ENCODE measurements at places on chromosomes 4 and X.

DNA sequence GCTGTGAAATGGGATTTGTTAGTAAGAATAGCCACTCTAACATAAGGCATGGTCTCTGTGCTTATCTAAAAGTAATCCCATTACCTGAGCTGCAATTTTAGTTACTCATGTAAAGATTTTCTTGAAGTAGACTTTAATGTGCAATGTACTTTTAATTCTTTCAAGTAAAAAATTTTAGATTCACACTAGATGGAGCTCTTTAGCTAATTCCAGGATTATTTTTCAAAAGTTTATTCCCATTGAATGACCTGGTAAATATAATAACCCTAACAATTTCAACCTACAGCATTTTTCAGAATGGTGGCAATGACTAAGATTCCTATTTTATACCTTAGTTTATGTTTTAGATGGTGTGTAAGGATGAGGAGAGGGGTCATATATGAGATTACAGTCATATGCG is 18.1 kb downstream of the USP38 start:
- DNase-seq, result no peak

DNA sequence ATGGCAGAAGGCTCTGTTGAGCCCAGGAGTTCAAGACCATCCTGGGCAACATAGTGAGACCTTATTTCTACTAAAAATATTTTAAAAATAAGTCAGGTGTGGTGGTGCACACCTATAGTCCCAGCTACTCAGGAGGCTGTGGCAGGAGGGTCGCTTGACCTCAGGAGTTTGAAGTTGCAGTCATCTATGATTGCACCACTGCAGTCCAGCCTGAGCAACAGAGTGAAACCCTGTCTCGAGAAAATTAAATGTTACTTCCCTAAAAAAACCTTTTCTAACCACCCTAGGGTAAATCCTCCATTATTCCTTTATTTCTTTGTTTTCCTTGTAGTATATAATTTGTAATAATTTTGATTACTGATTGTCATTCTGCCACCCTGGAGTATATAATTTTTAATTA is 7.9 kb downstream of the FAM200B start:
- no peak for DNase-seq

- no peak for DNase-seq
Measured at GRCh38 chr4:112813790-112814189, 176.8 kb downstream of the LARP7 start.

- DNase-seq, result no peak
Measured at GRCh38 chr4:26490111-26490959, at the start of gene CCKAR. Gene CCKAR (minus strand): TSS chr4:26490484. CDS start chr4:26490267, 217 bp downstream.

- DNase-seq, result no peak
Measured at GRCh38 chrX:108312957-108313356, 125.3 kb downstream of the COL4A6 start.

GRCh38 chr4:25842229-25842845 is 20.5 kb downstream of the SEL1L3 start:
- peak; percentile 39 for DNase-seq

DNA sequence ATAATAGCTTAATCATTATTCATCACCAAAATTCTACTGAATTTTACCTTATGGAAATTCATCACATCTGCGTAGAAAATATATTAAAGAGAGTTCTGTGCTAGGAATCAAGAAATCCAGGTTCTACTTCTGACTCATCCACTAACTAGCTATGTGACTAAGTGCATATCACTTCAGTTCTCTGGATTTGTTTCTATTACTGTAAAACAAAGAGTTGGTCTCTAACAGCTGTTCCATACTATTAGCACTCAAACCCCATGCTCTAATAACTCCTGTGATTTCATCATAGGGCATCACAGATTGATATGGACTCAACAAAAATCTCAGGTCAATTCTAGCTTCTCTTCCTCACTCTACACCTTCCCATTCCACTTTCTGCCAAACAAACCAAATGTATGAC is 572.0 kb downstream of the INPP4B start:
- DNase-seq, result no peak

Measured in T-helper 1 cell (primary cell).